ENCODE measurements at places on chromosomes 6 and 20.

- no peak for ATAC-seq
Measured at GRCh38 chr6:39695447-39695846, 29.8 kb downstream of the KIF6 start.

- no peak for ATAC-seq
Measured at GRCh38 chr6:149925253-149925973, 2.5 kb upstream of the RAET1G start.

- no peak for ATAC-seq
Measured at GRCh38 chr6:164345327-164345726, 930.8 kb downstream of the QKI start.

DNA sequence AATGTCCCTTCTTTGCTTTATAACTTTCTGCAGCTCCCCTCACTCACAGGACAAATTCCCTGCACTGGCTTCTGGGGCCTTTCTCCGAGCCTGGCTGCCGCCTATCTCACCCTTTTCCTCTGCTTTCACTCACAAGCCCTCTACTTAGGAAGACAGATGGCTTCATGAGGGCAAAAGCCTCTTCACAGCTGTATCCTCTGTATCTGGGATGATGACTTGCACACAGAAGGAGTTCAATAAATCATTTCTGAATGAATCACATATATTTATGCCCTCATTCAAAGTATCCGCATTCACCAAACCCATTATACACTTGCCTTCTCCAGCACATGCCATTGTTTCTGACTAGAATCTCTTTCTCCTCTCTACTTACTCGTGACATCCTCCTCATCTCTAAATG is 159.0 kb upstream of the RIPOR2 start:
- ATAC-seq, result no peak

GRCh38 chr6:108622641-108623298 is 62.1 kb downstream of the FOXO3 start:
- ATAC-seq, result no peak

Measured in activated CD4-positive, CD25-positive, alpha-beta regulatory T cell treated with anti-CD3 and anti-CD28 coated beads, Interleukin-2, amount 50 U/mL, for 24 hours (primary cell).